ENCODE measurements at places on chromosomes 7 and 10.

DNA sequence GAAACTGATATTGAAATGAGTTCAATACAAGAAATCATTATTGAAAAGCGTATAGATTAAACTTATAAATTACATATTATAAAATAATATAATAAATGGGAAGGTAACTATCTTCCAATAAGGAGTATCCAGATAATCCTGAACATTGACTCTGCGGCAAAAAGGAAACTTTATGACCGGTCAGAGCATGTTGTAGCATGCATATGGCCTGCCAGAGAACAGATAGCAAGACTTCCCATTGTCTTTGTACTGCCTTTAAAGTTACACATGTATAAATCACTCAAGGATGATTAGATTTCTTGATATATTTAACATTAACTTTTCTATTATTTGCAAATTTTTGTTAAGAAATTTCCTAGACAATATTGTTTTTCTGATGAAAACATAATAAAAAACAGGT, 56.2 kb upstream of the ETV1 start:
- DNase-seq: no peak

DNA sequence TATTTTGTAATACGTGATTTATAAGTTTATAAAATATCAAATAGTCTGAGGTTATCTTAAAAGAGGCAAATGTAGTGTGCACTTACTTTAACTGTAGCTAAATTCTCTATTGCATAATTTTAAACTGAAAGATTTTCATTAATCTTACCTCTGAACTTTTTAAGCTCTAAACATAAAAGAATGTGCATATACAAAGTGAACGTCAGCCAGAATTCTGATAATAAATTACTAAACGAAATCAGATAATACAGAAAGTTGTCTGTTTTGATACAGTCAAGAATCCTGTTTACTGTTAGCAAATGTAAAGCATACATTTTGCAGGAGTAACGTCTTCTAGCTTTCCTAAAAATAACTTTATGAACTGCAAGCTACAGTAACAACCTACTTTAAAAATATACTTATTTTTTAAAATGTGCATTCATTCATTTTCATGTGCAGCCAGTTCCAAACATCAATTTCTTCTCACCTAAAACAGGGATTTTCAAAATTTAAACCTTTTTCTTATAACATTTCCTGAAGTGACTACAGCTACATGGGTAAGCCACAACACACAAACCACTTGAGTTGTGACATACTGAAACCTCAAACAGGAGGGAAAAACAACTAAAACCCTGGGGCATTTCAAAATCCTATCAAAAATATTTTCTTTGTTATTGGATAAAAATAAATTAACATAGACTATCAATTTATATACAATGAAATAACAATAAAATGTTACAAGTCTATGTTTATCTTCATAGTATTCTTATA, 92.7 kb downstream of the RNLS start:
- no peak for DNase-seq

DNA sequence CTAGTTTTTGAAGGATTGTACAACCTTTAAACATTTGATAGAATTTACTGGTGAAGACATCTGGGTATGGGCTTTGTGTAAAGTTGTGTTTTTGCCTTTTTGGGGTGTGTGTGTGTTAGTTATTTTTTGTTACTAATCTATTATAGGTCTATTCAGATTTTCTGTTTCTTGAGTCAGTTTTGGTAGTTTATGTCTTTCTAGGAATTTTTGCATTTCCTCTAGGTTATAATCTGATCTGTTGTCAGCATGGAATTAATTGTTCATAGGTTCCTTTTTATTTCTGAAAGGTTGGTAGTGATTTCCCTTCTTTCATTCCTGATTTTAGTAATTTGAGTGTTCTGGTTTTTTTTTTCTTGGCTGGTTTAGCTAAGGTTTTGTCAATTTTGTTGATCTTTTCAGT, 17.7 kb downstream of the SEPTIN7 start:
- no peak for DNase-seq

- no peak for DNase-seq
Observed at GRCh38 chr7:8259586-8260222, 2.3 kb downstream of the ICA1 start.

DNA sequence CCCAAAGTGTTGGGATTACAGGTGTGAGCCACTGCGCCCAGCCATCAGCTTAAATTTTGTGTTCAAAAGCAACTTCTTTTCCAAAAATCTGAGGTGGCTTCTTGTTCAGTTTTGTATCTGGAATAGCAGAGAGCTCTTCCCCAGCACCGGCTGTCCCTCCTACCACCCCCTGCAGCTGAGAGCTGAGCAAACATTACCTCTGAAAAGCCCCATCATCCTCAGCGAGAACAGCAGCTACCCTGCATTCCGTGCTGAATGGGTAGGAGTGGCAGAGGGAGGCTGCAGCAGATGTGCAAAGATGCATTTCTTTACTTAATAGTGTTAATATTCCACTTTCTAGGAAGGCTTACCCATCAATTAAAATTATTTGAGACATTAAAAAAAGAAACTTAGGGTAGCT, 31.8 kb downstream of the CCM2 start:
- no peak for DNase-seq

GRCh38 chr7:66399566-66399965, 194.4 kb downstream of the TPST1 start:
- no peak for DNase-seq

DNA sequence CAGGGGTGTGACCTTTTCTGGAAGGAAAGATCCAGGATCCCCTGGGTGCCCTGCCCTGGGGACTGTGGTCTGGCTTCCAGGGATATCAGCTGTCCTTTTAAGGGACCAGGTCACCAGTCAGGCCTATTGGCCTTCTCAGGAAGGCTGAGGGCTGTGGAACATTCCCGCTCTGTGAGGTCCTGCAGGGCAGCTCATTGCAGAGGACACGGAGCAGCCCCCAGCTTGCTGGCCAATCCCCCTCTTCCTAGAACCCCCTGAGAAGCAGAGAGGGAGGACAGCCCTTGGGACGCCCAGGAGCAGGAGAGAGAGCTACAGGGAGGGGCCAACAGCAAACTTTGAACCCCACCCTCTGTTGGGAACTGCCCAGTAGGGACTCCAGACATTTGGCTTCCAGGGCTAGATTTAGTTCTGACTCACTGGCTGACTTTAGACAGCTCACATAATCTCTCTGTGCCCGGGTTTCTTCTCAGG, 67.9 kb upstream of the COL13A1 start:
- no peak for DNase-seq

DNA sequence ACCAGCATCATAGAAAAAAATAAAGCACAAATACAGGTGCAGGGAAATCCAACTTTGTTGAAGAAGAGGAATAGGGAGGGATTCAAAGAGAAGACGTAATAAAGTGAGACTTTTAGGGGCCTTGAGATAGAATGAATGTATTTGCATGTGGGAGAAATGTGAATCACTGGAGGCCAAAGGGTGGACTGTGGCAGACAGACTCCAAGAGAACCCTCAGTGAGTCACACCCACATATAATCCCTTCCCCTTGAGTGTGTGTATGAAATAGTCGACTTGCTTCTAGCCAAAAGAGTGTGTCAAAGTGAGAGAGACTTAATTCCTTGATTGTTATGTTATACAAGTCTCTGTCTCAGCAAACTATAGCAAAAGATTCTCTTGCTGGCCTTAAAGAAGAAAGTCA, 101.3 kb upstream of the GHITM start:
- DNase-seq: no peak

DNA sequence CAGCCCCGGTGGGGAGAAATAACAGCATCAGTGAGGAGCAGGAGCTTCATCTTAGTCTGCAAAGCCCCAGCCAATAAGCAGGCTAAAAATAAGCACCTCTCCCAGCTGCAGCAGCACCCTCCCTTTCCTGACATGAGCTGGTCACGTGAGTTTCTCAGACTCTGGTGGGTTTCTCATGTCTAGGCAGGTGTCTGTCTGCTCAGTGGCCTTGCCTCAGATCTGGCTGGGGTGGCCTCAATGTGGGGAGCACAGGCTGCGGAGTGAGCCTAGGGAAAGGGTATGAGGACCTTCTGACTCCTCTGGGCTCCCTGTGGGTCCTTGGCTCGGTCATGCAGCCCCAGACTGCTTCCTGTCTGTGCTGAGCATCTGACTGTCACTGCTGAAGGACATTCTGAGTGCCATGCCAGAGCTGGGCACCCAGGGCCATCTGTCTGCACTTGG, 81.6 kb upstream of the LRRC4 start:
- no peak for DNase-seq

DNA sequence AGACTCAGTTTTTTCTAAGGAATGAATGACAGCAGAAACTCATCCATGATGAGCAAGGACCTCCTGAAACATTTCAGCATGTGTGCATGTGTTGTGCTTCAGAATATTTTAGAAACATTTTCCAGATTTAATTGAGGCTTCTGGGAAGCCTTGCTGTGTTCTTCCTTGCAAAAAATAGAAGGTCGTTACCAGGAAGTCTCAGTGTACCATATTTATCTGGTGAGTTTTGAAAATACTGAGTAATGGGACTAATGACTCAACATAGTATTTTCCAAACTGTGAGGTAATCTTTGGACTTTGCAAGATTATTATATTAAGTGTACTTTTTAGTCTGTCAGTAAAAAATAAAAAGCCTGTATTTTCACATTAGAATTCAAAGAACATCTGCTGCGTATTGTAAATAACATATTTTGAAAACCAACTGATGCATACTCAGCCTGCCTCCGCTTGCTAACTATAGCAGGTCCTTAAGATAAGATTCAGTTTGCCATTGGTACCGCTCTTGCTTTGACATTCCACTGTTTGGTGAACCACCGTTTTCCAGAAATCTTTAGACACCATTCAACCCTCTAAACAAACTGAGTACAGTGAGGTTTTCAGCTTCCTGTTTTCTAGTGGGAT, 739.6 kb upstream of the GALNT17 start:
- no peak for DNase-seq

GRCh38 chr10:121324678-121325213, 273.5 kb downstream of the FGFR2 start:
- no peak for DNase-seq

GRCh38 chr10:132257271-132257670, 50.5 kb downstream of the STK32C start:
- DNase-seq: peak; percentile 45

DNA sequence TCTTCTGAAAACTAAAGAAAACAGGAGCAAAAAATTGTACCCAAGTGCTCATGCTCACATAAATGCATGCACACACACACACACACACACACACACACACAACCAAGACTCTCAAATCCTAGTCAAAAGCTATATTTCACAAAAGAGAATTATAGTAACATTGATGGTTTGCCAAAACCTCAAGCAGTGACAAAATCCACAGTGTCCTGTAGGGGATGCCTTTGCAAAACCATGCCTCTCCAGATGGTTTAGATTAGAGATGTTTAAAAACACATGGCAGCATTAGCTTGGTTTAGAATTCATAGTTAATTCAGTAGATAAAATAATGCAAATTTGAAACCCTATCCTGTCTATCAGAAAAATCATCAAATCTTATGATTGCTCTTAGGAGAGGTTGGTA, 232.2 kb downstream of the DYNC1I1 start:
- no peak for DNase-seq

DNA sequence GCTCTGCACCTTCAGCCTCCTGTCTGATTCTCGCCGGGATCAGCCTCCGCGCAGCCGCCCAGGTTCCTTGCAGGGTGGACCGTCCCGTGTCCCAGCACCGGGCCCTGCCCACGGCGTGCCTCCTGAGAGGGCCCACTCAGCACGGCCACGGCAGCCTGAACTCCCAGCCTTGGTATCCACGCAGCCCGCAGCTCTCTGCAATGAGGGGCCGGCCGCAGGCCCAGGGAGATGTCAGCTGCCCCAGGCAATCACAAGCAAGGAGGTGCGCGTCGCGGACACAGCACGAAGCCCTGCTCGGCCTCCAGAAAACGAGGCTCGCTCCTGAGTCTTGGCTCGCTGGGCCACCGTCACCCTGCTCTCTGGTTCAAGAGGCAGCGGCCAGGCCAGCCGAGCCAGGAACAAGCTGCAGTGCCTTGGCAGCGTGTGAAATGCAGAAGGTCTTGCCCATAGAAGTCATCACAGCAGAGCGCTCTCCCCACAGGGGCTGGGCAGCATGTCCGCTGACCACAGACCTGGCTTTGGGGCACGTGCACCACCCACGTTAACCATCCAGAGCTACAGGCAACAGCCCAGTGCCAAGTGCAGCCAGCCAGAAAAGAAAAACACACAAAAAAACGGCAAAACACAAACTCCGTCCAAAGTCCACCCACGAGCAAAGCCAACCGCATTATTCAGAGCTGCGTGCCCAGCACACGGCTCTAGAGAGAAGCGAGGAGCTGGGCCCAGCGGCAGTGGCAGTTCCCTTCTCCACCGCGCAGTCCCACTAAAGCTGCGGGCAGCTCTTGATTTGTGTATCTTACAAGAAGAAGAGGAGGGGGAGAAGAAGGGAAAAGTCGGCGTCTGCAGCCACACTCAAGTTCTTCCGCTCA, 13.9 kb downstream of the GPER1 start:
- DNase-seq: no peak

- DNase-seq: no peak
Observed at GRCh38 chr7:27117887-27118491, 12.6 kb downstream of the HOXA4 start.

DNA sequence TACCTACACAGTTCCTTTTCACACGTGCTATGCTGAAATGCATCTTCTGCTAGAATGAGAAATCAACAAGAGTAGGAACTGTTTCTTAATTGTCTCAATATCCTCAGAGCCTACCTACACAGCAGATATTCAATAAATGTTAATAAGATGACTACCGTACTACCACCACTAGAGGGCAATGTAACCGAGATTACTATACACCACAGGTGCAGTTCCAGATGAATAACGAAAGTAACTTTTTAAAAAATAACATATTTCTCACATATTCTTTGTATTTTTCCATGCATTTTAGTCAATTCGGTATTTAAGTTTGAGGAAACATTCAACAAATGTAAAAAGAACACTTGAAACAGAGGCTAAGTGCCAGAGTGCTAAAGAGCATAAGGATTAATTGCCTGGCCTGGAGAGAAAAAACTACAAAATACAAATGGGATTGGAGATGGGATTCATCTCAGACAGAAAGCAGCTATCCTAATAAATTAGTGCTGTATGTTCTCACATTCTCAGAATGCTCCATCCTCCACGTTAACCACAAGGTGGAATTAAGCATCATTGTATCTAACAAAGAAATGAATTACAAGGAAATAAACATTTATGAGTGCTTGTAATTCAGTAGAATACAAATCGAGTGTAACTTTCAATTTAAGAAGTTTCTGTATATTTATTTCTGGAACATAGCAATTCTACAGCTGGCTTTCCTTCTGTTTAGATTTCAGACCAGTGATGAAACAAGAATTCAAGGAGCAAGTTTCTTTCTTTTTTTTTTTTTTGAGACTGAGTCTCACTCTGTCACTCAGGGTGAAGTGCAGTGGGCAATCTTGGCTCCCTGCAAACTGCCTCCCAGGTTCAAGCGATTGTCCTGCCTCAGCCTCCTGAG, 20.3 kb upstream of the HECTD2 start:
- DNase-seq: no peak

GRCh38 chr10:99920901-99921300, 88.8 kb downstream of the DNMBP start:
- DNase-seq: no peak

GRCh38 chr7:20797042-20797461, 10.4 kb upstream of the SP8 start:
- DNase-seq: no peak

Data from stimulated activated CD8-positive, alpha-beta memory T cell treated with anti-CD3 and anti-CD28 coated beads, Interleukin-15, amount 100 ng/mL, for 48 hours (primary cell).